ENCODE measurements at places on chromosomes 5 and 9. TPM values are rescaled to one million over a fixed set of nuclear protein-coding genes. Genes with fewer than 3 reads are reported as not detected.
A peak's percentile ranks its signal among the peaks of the same experiment; 100 is the strongest.

GRCh38 chr5:137415231-137415681 lies 83.9 kb downstream of the SPOCK1 start:
- no peak for DNase-seq
- no peaks in the 10 kb centered on the region for H3K27me3 ChIP-seq
- no peaks in the 10 kb centered on the region for H3K4me1 ChIP-seq
- H3K36me3 ChIP-seq = no peaks in the 10 kb centered on the region
- no peak overlapping the region for H3K4me3 ChIP-seq
- H3K27ac ChIP-seq = no peak overlapping the region

- H3K4me3 ChIP-seq = no peak overlapping the region
- no peak overlapping the region for H3K27ac ChIP-seq
- no peak for DNase-seq
- no peaks in the 10 kb centered on the region for H3K27me3 ChIP-seq
Measured at GRCh38 chr9:3879726-3880505, 354.1 kb upstream of the RFX3 start.

- no peaks in the 10 kb centered on the region for H3K4me1 ChIP-seq
- no peaks in the 10 kb centered on the region for H3K27me3 ChIP-seq
- H3K27ac ChIP-seq = no peak overlapping the region
- H3K4me3 ChIP-seq = no peak overlapping the region
Measured at GRCh38 chr5:15791859-15792258, 291.9 kb downstream of the FBXL7 start.

- H3K27me3 ChIP-seq = no peaks in the 10 kb centered on the region
- H3K27ac ChIP-seq = no peak overlapping the region
- no peaks in the 10 kb centered on the region for H3K36me3 ChIP-seq
Measured at GRCh38 chr5:156469636-156470035, 142.7 kb downstream of the SGCD start.

DNA sequence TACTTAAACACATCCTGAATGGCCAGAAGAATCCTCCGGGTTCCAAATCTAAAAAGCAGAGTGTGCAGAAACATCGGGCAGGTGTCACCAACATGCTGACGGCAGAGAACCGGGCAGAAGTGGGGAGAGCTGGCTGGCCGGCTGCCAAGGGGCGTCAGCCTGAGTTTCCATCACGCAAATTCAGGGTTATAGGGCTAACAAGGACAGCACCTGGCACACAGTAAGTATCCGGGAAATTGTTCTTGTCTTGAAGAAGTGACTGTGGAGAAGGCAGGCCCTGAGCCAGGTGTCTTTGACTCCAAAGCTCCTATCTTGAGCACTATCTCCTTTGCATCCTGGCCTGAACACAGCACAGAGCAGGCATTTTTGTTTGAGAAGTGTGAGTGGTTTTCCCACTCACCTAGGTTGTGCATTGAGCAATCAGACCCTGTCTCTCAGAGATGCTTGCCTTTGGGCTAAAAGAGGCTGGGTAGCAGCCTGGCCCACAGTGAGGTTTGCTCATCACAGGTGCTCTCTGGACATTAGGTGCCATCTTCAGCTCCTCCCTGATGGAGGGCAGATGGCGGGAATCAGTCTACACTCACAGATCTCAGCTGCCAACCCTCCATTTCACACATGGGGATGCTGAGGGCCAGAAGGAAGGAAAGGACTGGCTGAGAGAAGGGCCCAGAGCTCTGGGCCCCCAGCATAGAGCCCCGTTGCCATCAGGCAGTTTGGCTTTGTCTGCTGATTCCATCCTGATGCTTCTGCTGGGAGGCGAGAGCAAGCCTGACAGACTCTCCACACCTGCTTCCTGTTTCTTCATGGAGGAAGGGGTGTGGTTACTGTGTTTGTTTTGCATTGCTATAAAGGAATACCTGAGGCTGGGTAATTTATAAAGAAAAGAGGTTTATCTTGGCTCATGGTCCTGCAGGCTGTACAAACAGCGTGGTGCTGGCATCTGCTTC lies 52.8 kb downstream of the WHRN start:
- DNase-seq = no peak
- H3K27me3 ChIP-seq = no peaks in the 10 kb centered on the region
- no peaks in the 10 kb centered on the region for H3K4me1 ChIP-seq
- no peak overlapping the region for H3K4me3 ChIP-seq
- no peak overlapping the region for H3K27ac ChIP-seq

GRCh38 chr9:125240649-125240999 lies 519 bp downstream of the HSPA5 start:
- peak overlapping the region; percentile 82 for H3K4me3 ChIP-seq
- peak; percentile 11 for DNase-seq
- peak overlapping the region; percentile 93 for H3K27ac ChIP-seq
- H3K36me3 ChIP-seq = peaks cover 40% of the 10 kb centered on the region
- H3K27me3 ChIP-seq = no peaks in the 10 kb centered on the region

The TMEM174 gene
- total RNA-seq = not detected

The DOCK2 gene
- total RNA-seq = 17.4 TPM

Data from tibial nerve (tissue), 4 donors.